Osteoblast (primary cell): ENCODE measurements at places on chromosomes 7 and 10. TPM values are rescaled to one million over a fixed set of nuclear protein-coding genes. Genes with fewer than 3 reads are reported as not detected.

LIPK gene
- total RNA-seq = not detected in 2 replicates

SOSTDC1 gene
- under 0.01 TPM in 1 of 2 replicates, not detected in the other for total RNA-seq

HTR5A gene
- total RNA-seq = not detected in 2 replicates

LIPM gene
- total RNA-seq = not detected in 2 replicates

CC2D2B gene
- total RNA-seq = 0.36 and 0.88 TPM in 2 replicates

SPDYE2 gene
- not detected in 2 replicates for total RNA-seq

ZCWPW1 gene
- total RNA-seq = 2.2 and 2.4 TPM in 2 replicates

OR2A5 gene
- total RNA-seq = not detected in 2 replicates

FAM170B gene
- not detected in 2 replicates for total RNA-seq

DNA sequence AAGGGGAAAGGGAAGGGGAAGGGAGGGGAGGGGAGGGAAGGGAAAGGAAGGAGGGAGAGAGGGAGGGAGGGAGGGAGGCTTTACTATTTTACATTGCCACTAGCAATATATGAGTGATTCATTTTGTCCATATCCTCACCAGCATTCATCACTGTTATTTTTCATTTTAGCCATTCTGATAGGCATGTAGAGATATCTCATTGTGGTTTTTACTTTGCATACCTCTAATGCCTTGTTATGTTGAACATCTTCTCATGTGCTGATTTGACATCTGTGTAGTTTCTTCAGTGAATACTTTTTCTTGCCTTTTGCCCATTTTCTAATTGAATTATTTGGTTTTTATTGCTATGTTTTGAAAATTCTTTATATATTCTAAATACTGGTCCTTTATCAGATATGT, 52.7 kb downstream of the GCC1 start:
- DNase-seq = no peak

GRCh38 chr7:66283003-66283920, 78.1 kb downstream of the TPST1 start:
- DNase-seq = peak; percentile 76

DNA sequence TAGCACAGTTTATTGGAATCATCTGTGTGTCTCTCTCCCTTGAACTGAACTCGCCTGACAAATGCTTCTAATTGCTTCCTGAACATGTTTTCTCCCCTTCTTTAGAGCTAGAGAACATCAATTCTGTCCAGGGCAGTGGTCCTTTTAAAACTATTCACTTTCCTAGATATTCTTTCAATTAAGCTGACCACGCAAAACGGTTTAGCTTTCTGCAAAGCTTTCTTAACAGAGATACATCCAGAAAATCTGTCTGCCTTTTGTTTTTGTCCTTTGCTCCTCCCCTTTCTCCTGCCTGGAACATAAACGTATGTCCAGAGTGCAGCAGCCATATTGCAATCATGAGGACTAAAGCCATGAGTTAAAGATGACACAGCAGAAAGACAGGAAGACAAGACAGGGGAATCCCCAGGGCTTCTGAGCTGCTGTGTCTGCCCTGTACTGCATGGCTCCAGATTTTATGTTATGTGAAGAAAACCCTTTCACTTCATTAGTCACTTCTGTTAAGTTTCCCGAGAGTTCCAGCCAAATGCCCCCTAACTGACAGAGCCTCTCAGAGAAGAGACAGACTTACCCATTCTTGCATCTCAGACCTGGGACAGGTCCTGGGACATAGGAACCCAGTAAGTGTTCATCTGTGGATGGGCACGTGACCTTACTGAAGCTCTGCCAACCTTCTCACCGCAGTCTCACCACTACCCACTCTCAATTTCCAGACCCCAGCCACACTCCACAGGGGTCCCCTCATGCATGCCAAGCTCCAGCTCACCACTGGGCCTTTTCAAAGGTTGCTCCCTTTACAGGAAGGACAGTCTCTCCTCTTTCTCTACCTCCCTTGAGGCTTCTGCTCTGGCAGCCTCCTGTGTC, 35.0 kb upstream of the CPXM2 start:
- no peak for DNase-seq

DNA sequence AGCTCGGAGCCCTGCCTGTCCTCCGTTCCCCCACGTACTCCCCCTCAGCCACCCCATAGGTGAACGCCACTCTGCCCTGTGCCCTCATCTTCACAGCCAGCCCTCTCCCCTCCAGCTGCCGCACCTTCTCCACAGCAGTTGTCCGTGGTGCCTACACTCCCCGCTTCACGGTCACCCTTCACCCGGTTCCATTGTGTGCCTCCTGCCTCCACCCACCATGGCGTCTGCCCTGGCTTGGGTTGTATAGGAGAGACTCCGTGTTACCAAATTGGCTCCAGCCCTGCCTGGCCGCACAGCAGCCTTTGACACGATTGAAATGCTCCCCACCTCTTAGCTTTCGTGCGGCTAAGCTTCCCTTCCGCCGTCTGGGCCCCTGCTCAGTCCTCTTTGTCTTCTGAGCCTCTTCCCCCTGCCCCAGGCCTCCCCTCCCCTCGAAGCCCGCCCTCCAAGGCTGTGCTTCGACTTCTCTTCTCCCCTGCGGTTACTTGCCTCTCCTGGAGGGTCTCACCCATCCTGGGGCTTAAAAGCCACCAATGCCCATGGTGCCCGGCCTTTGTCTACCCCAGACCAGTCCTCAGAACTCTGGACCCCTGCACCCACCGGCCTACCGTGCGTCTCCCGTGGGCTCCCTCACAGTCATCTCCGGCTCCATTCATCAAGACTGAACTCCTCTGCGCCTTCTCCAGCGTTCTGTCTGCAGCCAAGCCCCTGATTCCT, 18.5 kb upstream of the NODAL start:
- no peak for DNase-seq

GRCh38 chr7:27211764-27212204, 11.9 kb upstream of the HOXA13 start:
- no peak for DNase-seq

- DNase-seq = no peak
Observed at GRCh38 chr10:51285601-51286000, 211.3 kb downstream of the PRKG1 start.

DNA sequence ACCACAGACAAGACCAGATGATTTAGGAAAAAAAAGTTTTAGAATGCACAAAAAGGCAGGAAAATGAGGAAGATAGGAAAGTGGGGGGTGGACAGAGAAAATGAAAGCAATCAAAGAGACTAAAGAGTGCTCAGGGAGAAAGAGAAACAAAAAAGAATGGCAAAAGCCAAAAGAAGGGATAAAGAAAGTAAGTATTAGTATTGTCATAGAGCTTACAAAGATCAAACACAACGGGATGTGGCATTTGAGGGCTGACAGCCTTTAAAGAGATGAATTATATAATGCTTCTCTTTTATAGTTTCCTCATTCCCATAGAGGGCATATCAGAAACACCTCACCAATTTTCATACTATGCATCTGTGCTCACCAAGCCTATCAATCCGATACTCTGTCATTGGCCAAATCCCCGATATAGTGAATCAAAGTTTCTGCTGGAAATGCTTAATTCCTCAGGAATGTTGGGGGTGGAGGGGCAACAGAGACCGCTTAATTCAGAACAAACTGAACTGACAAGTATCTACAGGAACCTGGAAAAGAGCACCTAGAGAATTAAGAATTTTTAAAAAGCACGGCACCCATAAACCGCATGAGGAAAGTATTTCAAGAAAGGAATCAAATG, 2.7 kb downstream of the COG5 start:
- peak; percentile 34 for DNase-seq

DNA sequence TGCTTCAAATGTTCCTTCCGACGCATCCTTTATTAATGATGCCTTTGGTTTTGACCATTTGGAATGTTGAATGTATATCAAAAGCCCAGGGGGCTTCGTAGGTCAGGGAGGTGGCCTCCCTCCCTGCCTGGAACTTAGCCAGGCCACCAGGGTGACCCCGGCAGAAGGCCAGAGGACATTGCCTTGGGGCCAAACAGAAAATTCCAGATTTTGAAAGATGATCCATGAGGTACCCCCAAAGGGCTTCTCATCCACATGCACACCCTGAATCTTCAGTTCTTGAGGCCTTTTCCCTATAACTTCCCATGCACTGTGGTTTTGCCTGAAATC, 171.7 kb downstream of the ADAM12 start:
- DNase-seq = no peak

GRCh38 chr7:30727061-30727945, 24.6 kb upstream of the INMT start:
- peak; percentile 92 for DNase-seq

DNA sequence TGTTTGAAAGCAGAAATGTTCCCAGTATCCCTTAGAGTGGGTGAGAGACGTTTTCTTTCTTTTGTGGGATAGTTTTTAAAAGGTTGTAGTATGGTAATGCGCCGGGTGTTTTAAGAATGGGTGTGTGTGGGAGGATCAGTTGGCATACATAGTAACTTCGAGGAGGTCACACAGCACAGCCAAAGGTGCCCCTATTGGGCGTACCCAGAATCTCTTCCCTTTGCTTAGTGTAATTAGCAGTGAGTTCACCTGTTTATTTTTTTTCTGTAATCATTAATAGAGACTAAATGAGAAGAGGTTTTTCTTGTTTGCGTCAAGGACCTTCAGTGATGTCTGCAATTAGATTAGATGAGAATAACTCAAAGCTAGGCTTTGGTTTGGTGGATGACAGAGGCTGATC, 1.5 kb downstream of the PLEKHA8 start:
- peak; percentile 53 for DNase-seq

DNA sequence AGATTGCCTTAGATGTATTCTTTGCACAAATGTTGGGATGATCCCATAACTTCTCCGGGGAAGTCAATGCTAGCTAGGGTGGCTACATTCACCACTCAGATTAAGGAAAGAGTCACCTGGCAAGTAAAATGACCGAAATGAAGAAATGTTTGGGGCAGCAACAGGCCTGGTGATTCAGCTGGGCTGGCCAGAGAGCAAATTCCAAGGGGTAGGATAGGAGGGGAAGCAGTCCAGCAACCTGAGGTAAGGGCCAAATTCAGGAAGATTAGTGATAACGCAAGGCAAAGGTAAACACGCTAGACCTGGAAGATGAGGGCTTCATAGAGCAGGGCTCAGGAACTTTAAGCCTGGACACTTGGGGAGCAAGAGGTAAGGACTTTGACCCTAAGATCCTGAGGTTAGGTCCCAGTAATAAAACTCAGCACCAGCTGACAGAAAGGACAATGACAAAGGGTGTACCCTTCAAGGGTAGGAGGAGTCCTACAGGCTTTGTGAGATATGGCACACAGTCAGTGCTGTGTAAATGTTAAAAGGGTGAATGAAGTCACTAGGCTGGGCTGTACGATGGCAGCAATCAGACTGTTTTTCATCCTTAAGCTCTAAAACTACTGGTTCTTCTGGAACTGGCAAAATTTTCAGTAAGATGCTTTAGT, 22.7 kb upstream of the SMNDC1 start:
- DNase-seq = no peak

DNA sequence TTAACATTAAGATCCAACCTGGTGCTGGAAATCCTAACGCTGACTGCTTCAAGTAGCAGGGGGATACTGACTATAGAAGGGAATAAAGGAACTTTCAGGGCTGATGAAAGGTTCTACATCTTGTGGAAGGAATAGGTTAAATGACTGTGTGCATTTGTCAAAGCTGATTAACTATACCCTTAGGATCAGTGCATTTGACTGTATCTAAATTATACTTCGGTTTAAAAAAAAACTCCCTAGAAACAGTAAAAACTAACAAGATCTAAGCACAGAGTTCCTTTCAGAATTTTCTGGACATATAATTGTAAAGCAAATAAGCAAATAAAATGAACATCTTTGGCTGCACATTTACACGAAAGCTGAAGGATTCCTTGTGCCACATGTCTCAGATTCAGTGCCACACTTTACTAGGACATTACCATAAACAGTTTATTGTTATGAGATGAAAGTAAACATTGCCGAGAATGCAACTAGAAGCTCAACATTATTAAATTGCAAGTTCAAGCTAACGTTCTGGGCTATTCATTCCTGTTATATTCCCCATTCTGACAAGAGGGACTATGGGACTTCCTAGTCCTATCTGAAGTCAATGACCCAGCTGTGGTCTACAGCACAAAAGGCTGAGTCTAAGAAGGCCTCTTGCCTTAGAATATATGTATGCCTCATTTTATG, 20.7 kb downstream of the ANK3 start:
- DNase-seq = no peak

DNA sequence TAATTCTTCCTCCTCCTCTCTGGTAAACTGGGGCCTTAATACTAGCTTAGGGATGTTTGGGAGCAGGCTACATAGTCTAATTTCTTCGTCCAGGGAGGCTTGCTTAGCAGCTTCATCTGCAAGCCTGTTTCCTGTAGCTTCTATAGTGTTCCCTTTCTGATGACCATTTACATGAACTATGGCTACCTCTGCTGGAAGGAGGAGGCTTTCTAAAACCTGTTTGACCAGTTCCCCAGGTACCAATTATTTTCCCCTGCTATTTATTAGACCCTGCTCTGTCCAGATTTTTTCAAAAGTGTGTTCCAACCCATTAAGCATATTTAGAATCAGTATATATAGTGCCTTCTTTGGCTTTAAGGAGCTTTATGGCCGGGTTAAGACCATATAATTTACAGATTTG, 38.8 kb upstream of the DNAH11 start:
- no peak for DNase-seq

DNA sequence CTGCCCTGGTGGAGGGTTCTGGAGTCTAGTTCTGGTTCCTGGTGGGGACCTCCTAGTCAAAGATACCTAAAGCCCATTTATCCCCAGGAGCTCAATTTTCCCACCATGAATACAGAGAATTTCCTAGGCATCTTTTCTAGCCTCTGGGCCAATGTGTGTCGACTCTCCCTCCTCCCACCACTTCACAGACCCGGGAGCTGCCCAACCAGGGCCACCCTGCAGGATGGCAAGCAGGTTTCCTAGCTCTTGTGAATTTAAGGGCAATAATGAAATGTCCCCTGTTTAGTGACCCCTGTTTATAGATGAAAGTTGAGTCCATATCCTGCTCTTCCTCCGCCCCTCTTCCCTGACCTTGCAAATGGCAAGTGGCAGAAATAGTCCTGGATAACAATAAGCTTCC, 9.4 kb downstream of the DLX5 start:
- peak; percentile 78 for DNase-seq

DNA sequence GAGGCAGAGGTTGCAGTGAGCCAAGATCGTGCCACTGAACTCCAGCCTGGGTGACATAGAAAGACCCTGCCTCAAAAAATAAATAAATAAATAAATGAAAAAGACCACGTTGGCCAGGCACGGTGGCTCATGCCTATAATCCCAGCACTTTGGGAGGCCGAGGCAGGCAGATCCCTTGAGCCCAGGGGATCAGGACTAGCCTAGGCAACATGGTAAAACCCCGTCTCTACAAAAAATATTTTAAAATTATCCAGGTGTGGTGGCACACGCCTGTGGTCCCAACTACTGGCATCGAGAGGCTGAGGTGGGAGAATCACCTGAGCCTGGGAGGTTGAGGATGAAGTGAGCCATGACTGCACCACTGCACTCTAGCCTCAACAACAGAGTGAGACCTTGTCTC, 116.7 kb upstream of the PDLIM1 start:
- DNase-seq = no peak
